Adipose tissue (tissue), 3 donors: ENCODE measurements at places on chromosomes 11 and 22. TPM values are rescaled to one million over a fixed set of nuclear protein-coding genes. Genes with fewer than 3 reads are reported as not detected.

Gene OR4S2
- polyA plus RNA-seq: not detected

Gene PTPRJ
- polyA plus RNA-seq: 3.4 TPM

Gene TMEM86A
- 1.2 TPM for polyA plus RNA-seq

Gene NNMT
- polyA plus RNA-seq: 1,953 TPM

Gene MIOX
- polyA plus RNA-seq: not detected

Gene CSF2RB
- polyA plus RNA-seq: 8.6 TPM

Gene TEAD1
- polyA plus RNA-seq: 6.6 TPM

Gene RASD2
- polyA plus RNA-seq: 1.1 TPM

Gene TSGA10IP
- polyA plus RNA-seq: not detected

Gene SAA1
- 438 TPM for polyA plus RNA-seq

Gene OR52B4
- polyA plus RNA-seq: not detected

Gene SCO2
- 2.2 TPM for polyA plus RNA-seq

Gene TUBA8
- polyA plus RNA-seq: 3.7 TPM

Gene FGF19
- polyA plus RNA-seq: not detected

Gene PHOX2A
- polyA plus RNA-seq: not detected

Gene ENTHD1
- not detected for polyA plus RNA-seq

Gene TESMIN
- polyA plus RNA-seq: 1.5 TPM

Gene CHRNA10
- 0.33 TPM for polyA plus RNA-seq

Gene DSCAML1
- 0.34 TPM for polyA plus RNA-seq

Gene DEFB131B
- not detected for polyA plus RNA-seq

Gene KLHL35
- polyA plus RNA-seq: 0.65 TPM

Gene UBE2L3
- 56.3 TPM for polyA plus RNA-seq

Gene SAA4
- 0.90 TPM for polyA plus RNA-seq

Gene TMEM191B
- not detected for polyA plus RNA-seq

Gene PACS1
- 29.4 TPM for polyA plus RNA-seq

Gene OR51I2
- polyA plus RNA-seq: not detected

Gene SLC22A12
- 0.09 TPM for polyA plus RNA-seq

Gene APOL3
- polyA plus RNA-seq: 136 TPM

Gene C22orf39
- 36.1 TPM for polyA plus RNA-seq
